Large intestine (tissue), 12 donors: ENCODE measurements at places on chromosomes 12 and 14.

DNA sequence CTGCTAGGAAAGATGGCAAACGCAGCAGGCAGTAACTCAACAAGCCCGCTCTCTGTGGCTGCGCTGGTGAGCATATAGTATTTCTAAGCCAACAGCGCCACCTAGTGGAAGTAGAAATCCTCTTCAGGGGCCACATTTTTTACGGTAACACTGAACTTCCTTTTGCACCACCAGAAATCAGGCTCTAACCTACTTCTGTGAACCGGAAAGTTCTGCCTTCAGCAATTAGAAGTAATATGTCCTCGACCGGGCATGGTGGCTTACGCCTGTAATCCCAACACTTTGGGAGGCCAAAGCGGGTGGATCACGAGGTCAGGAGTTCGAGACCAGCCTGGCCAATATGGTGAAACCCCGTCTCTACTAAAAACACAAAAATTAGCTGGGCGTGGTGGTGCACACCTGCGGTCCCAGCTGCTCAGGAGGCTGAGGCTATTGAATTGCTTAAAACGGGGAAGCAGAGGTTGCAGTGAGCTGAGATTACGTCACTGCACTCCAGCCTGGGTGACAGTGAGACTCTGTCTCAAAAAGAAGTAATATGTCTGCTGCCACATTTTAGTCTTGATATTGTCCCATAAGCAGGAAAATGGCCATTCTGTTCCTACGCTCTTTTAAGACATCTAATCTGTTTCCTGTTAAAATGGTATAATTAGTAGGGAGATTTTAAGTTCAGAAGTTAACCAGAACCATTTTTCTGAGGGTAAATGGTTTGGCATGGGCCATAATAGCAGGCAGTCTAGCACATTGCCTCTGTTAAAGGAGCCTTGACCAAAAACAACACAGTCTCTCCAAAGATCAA is 26.8 kb downstream of the APOBEC1 start:
- DNase-seq: peak; percentile 69

GRCh38 chr14:98799891-98800290 is 472.1 kb downstream of the BCL11B start:
- no peak for DNase-seq

- DNase-seq: no peak
These were observed 74.3 kb upstream of the OTX2 start for GRCh38 chr14:56884617-56885016.

DNA sequence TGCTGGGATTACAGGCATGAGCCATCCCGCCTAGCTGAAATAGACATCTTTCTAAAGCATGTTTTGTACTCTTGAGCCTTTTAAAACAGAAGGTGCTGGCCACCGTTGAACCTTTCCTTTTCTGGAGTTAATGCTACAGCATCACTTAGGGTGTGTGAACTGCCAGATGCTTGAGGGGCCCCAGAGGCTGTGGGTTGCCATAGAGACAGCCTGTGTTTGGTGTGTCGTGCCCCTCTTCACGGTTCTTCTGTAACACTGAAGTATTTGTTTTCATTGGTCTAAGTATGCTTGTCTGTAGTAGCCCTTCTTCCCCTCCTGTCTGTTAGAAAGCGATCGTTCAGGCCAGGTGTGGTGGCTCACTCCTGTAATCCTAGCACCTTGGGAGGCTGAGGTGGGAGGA is 30.8 kb downstream of the PLEKHG3 start:
- no peak for DNase-seq

DNA sequence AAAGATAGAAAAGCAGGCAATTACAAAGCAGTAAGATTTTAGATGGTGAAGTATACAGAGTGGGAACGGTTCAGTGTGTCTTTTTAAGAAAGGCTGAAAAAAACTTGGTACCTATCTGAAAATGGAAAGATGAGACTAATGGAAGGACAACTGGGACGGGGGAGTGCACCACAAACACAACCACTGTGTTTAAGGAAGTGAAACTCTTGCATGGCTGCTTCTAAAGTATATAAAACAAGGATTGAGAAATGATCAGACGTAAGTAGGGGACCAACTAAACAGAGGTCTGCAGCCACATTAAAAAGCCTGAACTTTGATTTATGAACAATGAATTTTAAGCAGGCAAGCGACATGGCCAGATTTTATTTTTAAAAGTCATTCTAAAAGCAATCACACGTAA is 328.6 kb downstream of the MDGA2 start:
- DNase-seq: no peak

DNA sequence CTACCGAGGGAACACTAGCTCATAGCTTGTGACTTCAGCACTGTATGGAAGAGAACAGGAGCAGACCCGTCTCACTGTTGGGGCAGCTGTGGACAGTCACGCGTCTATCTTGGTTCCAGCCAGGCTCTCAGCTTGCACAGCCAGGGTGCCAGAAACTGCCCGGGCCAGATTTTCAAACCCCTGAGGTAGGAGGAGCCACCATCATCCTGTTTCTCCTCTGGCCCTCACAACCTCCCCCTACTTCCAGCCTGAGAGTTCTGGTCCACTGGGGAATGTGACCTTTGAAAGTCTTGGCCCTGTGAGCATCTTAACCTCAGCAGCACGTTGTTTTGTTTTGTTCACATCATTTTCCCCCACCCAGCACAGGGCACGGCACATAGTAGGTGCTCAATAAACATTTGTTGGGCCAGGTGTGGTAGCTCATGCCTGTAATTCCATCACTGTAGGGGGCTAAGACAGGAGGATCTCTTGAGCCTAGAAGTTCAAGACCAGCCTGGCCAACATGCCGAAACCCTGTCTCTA is 50.4 kb downstream of the PSMA6 start:
- no peak for DNase-seq
